Fibroblast of the aortic adventitia (primary cell): ENCODE measurements at places on chromosomes 12 and 14.

DNA sequence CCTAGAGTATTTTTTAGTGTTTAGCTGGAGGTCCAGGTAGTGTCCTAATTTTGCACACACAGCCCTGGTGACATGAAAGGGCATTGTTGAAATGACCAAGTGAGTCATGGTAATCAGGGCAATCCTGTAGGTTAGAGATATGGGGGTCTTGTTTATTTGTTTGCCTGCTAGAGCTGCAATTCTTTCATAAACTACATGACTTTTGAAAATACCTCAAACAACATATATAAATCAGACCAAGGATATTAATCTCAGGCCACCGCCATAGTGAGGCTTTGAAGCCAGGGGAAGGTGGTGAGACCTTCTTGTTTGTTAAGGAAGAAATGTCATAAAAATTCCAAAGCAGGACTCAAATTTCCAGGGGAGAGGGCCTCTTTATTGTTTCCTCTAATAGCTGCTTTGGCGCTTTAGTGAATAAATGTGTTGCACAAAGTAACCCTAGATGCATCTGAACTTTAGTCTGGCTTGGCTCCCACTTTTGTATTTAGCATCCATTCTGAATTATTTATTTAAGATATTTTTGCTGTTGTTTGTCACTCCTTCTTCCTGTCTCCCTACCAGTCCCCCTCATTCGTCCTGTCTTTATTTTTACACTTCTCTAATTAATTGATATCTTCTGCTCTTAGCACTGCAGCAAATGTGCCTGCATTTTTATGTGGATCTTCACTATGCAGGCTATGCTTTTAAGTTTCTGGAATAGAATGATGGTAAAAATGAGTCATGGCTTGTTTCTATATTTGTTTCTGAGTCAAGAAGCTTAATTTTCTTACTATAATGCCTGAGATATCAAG, 430.3 kb downstream of the RAD51B start:
- DNase-seq, result peak; percentile 78

DNA sequence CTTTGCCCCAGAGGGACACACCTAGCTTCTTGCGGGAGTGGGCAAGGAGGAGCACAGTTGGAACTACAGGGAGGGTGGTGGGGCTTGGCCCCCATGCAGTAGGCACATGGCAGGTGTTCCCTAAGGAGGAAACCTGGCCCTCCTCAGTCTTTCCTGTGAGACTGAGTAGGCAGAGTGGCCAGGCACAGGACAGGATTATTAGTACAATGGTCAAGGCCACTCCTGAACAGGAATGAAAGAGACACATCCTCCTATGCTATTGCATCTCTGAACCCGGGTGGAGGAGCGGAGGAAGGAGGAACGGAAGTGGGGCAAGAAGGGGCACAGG, 846 bp downstream of the MYO1A start:
- no peak for DNase-seq

GRCh38 chr14:53278602-53279506, 125.7 kb upstream of the DDHD1 start:
- peak; percentile 5 for DNase-seq

GRCh38 chr14:91931478-91932088, 15.9 kb downstream of the FBLN5 start:
- DNase-seq, result peak; percentile 24

- DNase-seq, result peak; percentile 35
Measured at GRCh38 chr12:24947541-24948419, 1.1 kb downstream of the BCAT1 start.

DNA sequence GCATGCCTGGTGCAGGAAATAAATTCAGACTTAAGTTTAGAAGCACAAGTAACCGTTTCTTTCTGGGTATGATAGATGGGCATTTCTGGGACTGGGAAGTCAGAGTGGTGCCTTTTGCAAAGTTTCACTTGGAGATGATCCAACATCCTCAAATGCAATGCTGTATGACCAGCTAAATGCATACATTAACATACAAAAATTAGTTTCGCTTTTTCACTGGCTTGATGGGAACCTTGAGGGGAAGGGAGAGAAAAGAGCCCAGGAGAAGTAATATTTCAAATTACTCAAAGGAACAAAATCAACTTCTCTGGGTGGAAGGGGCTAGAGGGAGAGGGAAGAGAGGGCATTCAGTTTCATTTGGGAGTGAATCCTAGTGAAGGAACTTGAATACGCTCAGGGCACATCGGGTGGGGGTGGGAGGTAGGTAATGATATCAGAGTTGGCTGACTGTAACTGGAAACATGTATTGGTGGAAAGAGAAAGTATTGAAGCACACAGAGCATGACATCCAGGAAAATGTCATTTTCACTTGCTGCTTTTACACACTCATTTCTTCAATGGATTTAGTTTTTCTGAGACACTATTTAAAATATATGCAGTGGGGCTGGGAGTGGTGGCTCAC, 175.5 kb downstream of the PTPRO start:
- DNase-seq, result no peak

DNA sequence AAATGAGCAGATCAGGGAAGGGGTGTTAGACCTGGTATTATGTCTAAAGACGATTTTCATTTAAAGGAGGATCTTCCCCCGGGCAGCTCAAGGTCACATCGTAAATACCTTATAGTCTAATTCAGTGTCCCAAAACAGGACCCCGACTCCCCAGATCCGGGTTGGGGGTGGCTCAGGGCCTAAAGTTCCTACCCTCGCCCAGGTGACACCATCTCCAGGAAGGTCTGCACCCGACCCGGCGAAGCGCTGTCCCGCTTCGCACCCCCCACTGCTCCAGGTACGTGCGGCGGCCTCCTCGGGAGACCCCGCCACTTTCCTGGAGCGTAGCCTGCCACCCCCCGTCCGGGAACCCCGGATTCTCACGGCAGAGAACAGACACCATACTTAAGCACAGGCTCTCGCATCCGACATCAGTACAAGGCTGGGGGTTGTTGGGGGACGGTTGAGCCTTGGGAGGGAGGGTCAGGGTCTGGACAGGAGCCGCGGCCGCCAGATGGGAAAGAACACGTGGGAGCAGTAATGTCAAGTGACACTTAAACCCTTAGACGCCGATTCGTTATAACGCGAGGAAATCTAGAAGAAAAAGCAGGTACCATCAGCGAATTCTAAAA, 556 bp downstream of the TIMM9 start:
- DNase-seq, result peak; percentile 15

GRCh38 chr12:11863988-11864387, 206.8 kb upstream of the BCL2L14 start:
- DNase-seq, result peak; percentile 68

- DNase-seq, result no peak
Measured at GRCh38 chr14:85187521-85187920, 342.4 kb upstream of the FLRT2 start.

GRCh38 chr12:124650912-124651311, 83.5 kb upstream of the NCOR2 start:
- no peak for DNase-seq

GRCh38 chr14:103384450-103385151, 614 bp upstream of the MARK3 start:
- no peak for DNase-seq

DNA sequence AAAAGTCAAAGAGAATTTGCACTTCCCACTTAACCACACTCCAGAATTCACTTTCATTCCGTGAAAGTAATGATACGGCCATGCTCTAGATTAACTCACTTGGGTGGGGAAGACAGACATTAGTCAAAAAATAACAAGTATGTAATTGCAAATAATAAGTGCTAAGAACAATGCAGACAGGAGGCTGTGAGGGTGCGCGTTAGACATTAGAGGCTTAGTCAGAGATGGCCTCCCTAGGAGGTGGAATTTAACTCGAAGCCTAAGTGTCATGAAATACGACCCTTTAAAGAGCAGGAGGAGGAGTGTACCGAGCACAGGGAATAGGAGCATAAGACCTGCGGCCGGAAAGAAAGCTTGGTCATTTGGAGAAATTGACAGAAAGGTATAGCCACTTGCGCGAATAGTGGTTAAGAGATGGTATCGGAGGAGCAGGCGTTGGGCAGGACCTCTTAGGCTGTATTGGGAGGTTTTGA, 628 bp downstream of the SNRPF start:
- no peak for DNase-seq

DNA sequence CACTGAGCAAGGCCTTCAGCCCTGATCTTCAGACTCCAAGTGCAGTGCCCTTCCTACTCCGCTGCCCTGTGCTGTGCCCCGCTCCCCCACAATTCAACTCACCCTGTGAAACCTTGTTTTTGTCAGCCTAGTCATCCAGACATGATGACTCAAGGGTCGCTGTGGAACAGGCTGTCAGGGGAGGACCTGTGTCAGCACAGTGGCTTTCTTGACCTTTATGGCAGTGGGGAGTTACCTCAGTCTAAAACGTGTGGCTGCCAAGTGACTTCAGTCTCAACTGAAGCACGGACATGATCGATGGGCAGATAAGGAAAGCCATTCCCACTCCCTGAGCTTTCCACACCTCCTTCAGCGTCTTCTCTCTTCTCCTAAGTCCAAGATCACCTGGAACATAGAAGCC, 16.3 kb upstream of the FLVCR2 start:
- no peak for DNase-seq

DNA sequence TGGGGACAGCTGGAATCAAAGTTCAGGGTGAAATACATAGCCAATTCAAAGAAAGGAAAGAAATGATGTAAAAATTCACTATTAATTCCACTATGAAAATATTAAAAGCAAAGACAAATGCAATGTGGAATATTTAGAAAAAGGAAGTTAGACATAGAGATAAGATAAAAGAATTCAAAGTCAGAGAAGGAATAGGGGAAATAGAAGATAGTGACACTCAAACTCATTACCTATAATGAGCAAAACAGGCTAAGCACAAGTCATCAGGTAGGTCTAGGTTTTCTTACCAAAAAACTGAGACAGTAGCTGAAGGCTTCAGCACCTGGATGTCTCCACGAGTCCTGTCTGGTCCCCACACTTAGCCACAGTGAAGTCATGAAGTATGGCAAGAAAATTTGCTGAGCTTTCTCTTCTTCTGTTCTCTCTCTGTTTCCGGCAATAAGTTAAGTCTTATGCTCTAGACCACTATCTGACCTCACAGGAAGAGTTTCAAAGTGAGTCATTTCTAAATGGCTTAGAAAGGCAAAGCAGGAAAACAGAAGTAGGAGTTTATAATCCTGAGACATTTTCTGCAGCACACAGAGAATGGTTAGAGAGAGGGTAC, at the start of gene C3AR1:
C3AR1 (minus strand) TSS at position 369 of the 604 bp plus-strand sequence. CDS start 6,174 bp downstream, outside the sequence.
- peak; percentile 58 for DNase-seq

- DNase-seq, result peak; percentile 90
Measured at GRCh38 chr14:58865514-58866281, 227.9 kb downstream of the DACT1 start.

- DNase-seq, result no peak
Measured at GRCh38 chr12:95262808-95263207, 45.2 kb downstream of the VEZT start.

DNA sequence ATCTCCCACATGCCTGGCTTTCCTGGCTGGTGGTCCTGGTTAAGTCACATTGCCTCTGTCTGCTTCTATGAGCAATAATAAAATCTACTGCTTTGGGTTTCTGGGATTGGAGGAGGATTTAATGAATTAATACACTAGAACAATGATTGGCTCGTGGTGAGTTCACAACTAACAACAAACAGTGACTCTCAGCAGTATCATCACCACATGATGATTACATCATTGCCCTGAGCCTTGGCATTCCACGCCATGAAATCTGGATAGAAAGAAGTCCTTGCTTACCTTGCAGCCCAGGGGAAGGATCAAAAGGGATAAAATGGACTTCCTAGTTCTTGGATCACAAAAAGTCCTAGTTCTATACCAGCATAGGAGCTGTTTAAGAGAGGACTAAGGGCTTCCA, 1069.0 kb downstream of the VRK1 start:
- no peak for DNase-seq

GRCh38 chr14:90599748-90600507, 203.1 kb downstream of the CALM1 start:
- DNase-seq, result peak; percentile 63

- DNase-seq, result peak; percentile 91
Measured at GRCh38 chr14:58805605-58806409, 168.0 kb downstream of the DACT1 start.

DNA sequence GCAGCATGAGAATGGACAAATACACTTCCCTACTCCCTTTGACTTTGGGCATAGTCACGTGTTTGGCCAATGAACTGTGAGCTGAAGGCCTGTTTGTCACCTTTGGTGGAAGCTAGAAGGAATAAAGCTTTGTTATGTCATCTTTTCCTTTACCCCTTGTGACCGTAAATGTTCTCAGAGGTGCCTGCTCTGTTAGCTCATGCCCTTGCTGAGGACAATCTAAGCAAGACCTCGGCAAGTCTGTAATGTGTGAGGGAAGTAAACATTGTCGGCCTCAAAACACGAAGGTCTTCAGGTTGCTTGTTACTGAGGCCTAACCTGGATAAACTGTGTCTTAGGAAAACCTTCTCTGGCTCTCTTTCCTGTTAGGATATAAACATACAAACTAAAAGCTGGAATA, 354.2 kb downstream of the TMEM132D start:
- no peak for DNase-seq

DNA sequence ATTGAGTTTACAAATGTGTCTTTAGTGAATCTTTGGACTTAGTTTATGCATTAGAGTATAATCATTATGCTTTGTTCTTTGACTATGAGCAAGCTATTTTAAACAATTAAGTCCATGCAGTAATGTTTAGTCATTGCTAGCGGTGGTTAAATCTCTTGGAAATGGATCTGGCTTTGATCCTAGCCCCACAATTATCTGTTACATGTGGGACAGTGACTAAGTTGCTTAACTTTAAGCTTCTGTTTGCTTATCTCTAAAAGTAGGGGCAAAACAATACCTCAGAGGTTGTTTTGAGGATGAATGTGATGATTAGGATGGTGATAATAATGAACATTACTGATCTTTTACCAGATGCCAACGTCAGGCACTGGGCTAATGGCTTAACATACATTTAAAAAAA, 124.2 kb downstream of the NPAS3 start:
- peak; percentile 10 for DNase-seq
